Right ventricle myocardium superior (tissue), 1 donor: ENCODE measurements at places on chromosomes 1 and 21. TPM values are rescaled to one million over a fixed set of nuclear protein-coding genes. Genes with fewer than 3 reads are reported as not detected.

Gene AADACL4
- total RNA-seq, result not detected

Gene ZNF593
- total RNA-seq, result 14.1 TPM

Gene HYI
- total RNA-seq, result 20.1 TPM

Gene OR10K1
- not detected for total RNA-seq

Gene MAEL
- 1.7 TPM for total RNA-seq
